ENCODE measurements at places on chromosomes 7 and 10.

DNA sequence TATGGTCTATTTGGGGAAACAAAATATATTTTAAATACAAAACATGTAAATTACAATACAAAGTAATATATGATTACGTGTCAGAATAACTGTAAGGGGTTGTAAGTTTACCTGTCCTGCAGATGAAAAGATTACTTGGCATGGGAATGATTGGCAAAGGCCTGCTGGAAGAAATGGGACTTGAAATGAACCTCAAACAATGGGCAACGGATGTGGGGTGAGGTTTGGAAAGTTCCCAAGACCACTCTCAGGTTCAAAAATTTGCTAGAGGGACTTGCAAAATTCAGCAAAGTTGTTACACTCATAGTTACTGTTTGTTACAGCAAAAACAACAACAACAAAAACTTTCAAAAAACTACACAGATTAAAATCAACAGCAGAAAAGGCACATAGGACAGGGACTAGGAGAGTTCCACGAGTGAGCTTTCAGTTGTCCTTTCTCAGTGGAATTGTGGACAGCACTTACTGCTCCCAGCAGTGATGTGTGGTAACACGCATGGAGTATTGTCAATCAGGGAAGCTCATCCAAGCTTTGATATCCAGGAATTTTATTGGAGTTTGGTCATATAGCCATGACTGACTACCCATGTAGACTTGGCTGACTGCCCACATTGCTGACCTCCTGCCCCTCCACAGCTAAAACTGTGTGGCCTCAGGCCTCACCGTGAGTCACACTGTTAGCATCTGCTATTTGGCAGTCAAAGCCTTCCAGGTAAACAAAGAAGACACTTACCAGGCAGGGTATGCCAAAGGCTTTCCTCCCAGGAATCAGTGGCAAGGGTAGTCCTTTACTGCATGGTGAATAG, 43.8 kb downstream of the EXOC6 start:
- peak; percentile 82 for DNase-seq

- no peak for DNase-seq
Measured at GRCh38 chr10:46309511-46310142, 22.8 kb downstream of the ANTXRL start.

- DNase-seq = no peak
Measured at GRCh38 chr7:98265841-98266271, 13.8 kb upstream of the TECPR1 start.

DNA sequence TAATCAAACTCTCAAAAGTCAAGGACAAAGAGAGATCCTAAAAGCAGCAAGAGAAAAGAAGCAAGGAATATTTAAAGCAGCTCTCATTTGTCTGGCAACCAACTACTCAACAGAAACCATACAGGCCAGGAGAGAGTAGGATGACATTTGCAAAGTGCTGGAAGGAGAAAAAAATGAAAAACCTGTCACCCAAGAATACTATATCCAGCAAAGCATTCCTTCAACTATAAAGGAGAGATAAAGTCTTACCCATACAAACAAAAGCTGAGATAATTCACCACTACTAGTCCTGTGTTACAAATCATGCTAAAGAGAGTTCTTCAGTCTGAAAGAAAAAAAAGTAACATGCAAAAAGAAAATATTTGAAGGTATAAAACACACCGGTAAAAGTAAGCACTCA, 357.7 kb downstream of the PTPRN2 start:
- no peak for DNase-seq

GRCh38 chr10:99435986-99436638, 5.7 kb upstream of the GOT1 start:
- peak; percentile 58 for DNase-seq

GRCh38 chr7:42471573-42472174, 234.7 kb upstream of the GLI3 start:
- DNase-seq = no peak

DNA sequence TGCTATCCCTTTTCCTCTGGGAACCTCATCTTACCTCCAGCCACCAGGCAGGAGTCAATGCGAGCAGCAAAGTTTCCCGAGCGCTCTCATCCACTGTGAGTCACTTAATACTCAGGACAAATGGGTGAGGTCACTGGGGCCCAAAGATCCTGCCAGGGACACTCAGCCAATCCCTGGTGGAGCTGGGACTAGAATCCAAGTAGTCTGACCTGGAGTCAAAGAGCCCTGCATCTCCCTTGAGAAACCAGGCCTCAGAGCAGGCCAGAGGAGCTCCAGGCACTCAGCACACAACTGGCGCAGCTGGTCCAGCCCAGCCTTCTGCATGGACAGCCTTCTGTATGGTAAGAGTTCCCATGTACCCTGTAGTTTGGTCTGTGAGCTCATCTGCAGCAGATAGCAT, 142.3 kb downstream of the MAPK8 start:
- peak; percentile 76 for DNase-seq

DNA sequence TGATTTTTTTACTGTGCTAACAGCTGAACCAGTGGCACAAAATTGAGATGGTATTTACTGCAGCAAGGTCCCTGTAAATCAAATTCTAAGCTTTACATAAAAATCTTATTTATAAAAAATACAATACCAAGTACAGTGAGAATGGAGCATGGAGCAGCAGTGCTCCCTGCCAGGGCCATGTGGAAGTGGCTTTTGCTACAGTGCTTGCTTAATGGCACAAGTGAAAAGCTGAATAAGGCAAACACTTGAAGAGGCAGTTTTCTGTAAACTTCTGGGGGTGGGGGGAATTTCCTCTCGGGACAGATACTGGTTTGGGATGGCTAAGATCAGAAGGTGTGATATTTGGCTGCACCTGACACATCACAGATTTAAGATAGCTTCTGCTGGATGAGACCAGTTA, 27.5 kb downstream of the AP3M1 start:
- no peak for DNase-seq

GRCh38 chr7:27945058-27945795, 205.3 kb downstream of the TAX1BP1 start:
- DNase-seq = no peak

DNA sequence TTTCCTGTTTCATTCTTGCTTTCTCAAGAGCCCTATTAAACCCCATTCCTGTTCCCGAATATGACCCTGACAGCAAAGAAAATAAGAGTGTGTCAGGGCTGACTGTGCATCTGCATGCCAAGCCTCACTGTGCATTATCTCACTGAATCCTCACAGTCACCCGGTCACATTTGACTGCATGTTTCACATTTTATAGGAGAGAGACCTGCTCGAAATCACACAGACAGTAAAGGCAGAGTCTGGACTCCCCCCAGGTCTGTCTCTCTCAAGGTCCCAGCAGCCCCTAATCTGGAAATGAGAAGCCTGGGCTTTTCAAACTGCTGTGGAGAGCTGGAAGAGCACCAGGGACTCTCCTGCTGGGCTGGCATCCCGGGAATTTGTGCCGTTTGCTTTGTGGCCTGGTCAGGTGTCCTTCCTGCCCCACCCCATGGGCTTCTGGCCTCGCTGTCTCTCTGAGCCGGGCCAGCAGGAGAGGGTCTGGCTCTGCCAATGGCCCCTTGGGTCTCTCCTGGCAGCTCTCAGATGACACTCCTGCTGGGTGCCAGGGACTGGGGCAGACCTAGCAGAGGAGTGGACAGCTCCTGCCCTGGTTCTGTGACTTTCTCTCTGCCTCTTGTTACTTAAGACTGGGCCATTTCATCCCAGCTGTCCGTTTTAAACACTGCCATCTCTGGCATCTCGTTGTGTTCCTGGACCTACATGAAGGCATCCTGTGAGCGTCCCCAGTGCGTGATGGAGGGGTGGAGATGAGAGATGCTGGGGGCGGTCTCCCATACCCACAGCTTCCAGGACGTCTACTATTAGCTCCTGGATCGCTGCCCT, 173.6 kb downstream of the ARHGAP12 start:
- no peak for DNase-seq

DNA sequence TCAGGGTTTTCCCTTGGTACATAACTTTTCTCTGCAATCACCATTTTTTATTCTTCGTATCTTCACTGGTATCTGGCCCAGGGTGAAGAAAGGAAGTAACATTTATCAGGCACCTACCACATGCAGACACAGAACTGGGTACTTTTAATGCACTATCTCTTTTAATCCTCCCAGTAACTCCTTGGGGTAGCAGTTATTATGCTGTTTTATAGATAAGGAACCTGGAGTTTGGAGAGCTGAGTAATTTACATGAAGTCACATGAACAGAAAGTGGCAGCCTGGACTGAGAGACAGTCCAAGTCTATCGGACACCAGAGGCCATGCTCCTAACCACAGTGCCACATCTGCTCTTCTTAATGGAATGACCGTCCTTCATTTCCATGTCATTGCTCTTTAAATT, 117.1 kb upstream of the PODXL start:
- DNase-seq = no peak

- DNase-seq = no peak
Measured at GRCh38 chr7:122790132-122790531, 87.4 kb upstream of the RNF148 start.

- no peak for DNase-seq
Measured at GRCh38 chr10:129445436-129446182, 21.4 kb upstream of the MGMT start.

DNA sequence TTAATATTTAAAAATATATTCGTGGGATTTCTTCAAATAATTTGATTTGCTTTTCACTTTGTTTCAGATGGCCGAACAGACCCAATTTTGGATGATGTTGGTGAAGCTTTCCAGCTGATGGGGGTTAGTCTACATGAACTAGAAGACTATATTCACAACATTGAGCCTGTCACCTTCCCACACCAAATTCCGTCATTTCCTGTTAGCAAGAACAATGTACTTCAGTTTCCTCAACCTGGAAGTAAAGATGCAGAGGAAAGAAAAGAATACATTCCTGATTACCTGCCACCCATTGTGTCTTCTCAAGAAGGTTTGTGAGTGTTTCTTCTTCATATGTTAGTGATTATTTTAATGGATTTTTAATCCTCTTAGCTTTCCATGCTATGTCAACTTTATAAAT, 5.9 kb downstream of the TAF3 start:
- peak; percentile 36 for DNase-seq

- DNase-seq = no peak
Measured at GRCh38 chr7:149321978-149322541, 60.1 kb downstream of the ZNF783 start.

GRCh38 chr7:111010798-111011197, 80.1 kb upstream of the LRRN3 start:
- no peak for DNase-seq

- DNase-seq = no peak
Measured at GRCh38 chr10:111319866-111320265, 243.0 kb downstream of the ADRA2A start.

DNA sequence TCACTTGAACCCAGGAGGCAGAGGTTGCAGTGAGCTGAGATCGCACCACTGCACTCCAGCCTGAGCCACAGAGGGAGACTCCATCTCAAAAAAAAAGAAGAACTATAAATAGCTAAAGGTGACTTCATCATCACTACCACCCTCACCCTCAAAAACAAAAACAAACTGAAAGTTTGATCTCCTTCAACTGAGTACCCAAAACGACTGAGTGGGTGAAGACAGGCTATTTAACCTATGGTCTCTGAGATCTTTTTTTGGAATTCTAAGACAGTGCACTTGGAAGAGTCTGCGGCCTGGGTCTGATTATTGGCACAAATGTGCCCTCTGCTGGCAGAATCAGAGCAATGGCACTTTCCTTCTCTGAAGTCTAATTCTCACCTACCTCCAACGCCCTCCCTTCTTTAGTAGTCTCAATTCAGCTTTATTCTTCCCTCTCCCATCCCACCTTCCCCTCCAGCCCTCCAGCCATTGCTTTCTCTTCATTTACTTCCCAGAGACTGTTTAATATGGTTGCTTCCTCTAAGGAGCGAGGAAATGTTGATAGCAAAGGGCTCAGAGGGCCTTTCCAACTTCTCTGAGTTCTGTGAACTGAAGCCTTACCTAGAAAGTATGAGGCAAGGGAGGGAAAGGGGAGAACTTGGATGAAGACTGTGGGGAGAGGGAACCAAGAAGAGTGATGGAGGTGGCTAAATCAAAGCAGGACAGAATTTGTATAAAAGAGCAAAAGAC, 2.9 kb upstream of the MYOZ1 start:
- peak; percentile 76 for DNase-seq

DNA sequence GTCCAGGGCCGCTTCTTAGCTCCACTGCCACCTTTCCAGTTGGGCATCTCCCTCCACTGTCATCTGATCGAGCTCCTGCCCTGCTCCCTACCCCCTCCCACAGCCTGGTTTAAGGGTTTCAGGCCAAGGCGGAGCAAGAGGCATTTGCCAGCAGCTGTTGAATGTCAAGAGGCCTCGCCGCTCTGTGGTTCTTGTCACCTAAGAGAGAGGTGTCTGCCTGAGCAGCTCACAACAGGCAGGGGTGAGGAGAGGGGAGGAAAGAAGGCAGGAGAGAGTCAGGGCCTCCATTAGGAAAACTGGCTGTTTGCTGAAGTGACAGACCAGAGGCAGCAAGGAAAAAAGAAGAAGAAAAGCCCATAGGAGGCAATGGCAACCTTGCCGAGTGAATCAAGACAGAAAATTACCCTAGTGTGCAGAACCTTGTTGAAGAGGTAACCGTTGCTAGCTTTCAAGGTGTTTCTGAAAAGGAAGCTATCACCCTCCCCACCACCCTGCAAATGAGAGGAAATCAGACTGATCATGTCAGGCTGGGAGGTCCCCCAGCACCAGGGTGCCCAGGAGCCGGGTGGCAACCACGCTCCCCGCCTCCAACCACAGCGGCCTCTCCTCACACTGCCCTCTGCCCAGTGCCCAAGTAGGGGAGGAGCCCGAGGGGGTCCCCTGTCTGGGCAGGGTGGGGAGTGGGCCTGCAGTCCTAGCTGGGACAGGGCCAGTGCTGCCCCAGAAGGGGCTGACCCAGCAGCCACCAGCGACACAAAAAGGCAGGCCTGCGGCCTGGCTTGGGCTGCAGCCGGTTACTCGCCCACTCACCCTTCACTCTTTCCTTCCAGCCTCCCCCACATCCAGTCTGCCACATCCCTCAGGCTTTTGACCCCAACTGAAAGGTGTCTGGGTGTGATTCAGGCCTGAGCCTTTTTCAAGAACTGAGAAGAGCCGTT, 7.1 kb downstream of the GATA3 start:
- no peak for DNase-seq

GRCh38 chr10:97149079-97149531, 36.7 kb downstream of the SLIT1 start:
- no peak for DNase-seq

- no peak for DNase-seq
Measured at GRCh38 chr10:71064413-71065118, 147.8 kb upstream of the UNC5B start.

DNA sequence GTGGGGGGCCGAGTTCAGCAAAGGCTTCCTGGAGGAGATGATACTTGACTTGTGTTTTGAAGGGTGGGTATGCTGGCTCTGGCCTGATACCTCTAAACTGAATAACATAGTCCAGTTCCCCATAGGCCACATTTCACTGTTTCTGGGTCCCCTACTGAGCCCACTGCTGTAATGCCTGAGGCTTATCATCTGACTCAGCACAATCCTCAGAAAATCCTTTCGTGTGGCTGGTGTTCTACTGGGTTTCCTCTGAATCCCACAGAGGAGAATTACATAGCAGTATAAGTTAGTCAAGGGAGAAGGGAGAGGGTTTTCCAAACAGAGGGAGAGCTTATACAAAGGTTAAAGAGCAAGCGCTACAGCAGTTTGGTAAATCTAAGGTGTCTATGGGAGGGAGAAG, 2.8 kb upstream of the R3HCC1L start:
- no peak for DNase-seq

GRCh38 chr10:114042895-114043531, 653 bp upstream of the ADRB1 start:
- DNase-seq = no peak
